CD8-positive, alpha-beta memory T cell (primary cell): ENCODE measurements at places on chromosomes 5 and 9. TPM values are rescaled to one million over a fixed set of nuclear protein-coding genes. Genes with fewer than 3 reads are reported as not detected.

Gene CDC20B
- total RNA-seq, result 0.16 TPM

Gene FOXI1
- total RNA-seq, result not detected

Gene SLC36A2
- total RNA-seq, result not detected

- no peak for DNase-seq
Observed at GRCh38 chr9:127805620-127806019, 2.9 kb downstream of the FPGS start.

- DNase-seq, result no peak
Observed at GRCh38 chr5:112006721-112007120, 249.7 kb upstream of the NREP start.

- DNase-seq, result no peak
Observed at GRCh38 chr9:110712955-110713354, 44.4 kb downstream of the MUSK start.

DNA sequence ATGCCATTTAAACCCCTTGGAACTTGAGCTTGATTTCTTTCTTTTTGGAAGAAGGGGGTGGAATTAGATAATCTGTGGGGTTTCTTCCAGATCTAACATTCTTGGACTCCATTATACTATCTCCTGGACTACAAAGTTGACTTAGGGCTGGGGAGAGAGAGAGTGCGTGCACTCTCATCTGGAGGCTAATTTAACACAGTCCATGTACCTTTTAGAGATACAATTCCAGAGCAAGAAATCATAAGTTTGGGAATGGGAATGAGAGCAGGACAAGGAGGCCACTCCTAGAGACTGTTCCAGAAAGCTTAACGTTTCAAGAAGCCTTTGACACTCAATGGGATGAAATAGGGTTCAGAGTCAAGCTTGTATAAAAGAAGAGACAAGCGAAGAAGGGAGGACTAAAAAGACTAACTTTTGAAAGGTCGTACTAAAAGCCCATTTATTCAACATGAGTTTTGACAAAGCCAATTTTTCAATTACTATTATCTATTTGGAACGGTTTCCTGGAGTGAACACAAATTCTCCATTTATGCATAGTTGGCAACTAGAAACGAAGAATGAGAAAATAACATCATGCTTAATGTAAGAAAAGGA, 83.4 kb downstream of the ACTL7B start:
- no peak for DNase-seq

DNA sequence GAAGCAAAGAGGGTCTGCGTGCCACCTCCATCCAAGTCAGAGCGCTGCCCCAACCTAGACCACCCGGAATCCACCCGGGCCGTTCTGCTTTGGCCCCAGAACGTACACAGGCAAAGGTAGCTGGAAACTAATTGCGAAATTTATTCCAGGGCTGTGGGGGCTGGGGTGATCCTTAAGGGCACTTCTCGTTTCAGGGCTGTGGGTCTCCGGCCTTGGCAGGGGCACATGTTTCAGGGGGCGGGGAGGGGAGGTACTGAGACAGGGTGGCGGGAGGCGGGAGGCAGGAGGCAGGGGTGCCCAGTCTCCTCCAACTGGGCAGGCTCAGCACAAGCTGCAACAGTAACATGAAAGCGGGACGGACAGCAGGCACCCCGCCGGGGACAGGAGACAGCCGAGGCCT, 26.1 kb downstream of the NR5A1 start:
- no peak for DNase-seq

DNA sequence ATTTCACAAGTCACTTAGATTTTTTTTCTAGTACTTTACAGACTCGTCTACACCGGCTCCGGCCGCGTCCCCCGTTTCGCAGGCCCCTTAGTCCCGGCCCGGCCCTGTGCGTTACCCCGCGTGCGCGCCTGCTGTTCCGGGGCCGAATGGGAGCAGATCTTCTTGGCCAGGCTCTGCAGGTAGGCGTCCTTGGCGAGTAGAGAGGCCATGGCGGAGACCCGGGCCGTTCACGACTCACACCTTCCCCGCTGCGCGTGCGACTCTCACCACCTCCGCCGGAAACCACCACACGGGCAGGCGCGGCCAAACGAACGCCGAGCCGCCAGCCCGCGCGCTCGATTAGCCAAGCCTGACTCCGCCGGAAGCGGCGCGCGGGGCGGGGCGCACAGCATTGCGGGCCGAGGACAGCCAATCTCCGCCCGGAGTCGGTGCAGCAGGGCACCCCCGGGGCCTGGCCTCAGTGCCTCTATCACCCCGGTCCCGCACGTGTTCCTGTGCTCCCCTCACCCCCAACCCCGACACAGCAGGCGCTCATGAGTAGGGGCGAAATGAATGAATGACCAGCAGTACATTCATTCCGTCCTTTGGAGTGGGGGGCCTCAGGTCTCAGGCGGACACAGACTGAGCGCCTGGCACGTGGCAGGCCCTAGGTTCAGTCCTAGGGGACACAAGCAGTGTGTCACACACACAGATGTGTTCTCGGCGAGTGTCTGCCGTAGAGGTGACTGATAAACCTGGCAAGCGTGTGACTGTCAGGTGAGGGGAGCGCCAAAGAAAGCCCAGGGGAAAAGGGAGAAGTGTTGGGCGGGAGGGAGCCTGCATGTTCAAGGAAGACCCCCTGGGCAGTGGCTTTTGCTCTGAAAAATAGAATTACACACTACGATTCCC, at the start of gene SURF6:
SURF6 (minus strand) TSS at position 265 of the 888 bp plus-strand sequence; CDS start at position 209, 56 bp downstream.
- peak; percentile 89 for DNase-seq

DNA sequence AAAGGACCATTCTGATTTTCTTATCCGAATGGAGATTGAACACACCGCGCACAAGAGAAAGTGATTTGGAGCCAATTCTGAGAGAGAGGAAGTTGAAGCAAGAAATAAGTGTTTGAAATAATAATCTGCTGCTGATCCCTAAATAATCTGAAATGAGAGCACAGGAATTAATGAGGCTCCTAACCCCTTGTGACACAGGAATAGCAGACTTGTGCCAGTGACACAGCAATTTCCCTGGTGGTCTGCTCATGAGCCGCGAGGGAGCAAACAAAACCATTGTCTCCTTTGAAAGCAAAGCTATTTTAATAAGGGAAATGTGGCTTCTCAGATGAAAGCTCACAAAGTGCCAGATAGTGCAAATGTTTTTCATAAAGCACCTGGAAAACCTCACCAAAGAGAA, 936.1 kb upstream of the WWC1 start:
- no peak for DNase-seq

DNA sequence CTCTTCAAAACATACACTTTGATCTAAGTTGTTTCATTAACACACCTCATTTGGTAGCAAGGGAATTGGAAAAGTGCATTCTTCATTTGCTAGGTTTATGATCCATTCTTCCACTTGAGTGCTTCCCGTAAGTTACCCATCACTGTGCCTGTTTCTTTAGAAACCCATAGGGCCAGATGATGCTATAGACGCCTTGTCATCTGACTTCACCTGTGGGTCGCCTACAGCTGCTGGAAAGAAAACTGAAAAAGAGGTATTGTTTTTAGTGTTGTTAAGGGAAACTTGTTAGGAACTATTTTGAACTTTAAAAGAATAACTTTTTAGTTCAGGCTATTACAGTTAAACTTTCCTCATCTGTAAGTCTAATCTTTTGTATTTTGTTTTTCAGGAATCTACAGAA, 66.6 kb downstream of the ERAP1 start:
- no peak for DNase-seq

DNA sequence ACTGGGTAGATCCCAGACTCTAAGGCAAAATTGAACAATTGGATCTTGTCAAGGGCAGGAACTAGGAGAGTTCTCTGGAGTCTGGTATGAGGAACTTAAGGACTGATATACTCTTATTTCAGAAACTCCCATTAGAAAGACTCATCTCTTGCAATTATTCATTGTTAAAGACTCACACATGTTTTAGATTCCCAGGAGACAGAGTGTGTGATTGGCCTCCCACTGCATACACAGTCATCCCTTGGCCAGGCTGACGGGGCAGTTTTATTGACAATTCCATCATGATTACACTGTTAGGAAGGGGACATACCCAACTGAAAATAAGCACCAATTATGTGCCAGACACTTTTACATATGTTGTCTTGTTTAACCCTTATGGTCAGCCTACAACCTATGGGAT, 347.2 kb downstream of the DMAC1 start:
- no peak for DNase-seq

GRCh38 chr9:20043461-20043860, 254.6 kb upstream of the SLC24A2 start:
- DNase-seq, result no peak

DNA sequence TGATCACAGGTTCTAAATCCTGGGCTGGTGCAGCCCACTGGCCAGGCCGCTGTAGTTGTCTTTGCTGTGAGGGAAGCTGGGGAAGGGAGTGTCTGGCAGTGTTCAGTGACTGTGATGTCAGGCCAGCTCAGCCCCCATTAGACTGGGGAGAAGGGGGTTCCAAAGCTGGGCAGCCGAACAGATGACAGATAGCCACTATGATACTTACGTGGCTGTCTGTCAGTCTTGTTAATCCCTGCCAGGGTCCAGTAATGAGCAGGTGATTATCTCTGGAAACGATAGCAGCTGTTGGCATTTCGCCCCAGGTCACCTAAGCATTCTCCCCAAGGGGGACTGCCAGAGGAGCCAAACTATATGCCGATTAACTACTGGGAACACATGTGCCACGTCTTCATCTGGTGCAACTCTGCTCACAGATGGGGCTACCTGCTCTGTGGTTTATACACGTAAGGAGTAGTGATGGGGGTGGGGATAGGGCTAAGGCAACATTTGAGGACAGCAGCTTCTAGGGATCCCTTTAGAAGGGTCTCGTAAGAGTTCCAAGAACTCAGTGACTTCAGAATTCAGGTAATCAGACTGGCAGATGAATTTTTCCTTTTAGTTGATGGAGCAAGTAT, 396.3 kb downstream of the KDM4C start:
- no peak for DNase-seq

- DNase-seq, result peak; percentile 25
Observed at GRCh38 chr5:139422307-139422893, 16.9 kb downstream of the DNAJC18 start.

GRCh38 chr5:88245241-88245892, 23.3 kb downstream of the TMEM161B start:
- no peak for DNase-seq

DNA sequence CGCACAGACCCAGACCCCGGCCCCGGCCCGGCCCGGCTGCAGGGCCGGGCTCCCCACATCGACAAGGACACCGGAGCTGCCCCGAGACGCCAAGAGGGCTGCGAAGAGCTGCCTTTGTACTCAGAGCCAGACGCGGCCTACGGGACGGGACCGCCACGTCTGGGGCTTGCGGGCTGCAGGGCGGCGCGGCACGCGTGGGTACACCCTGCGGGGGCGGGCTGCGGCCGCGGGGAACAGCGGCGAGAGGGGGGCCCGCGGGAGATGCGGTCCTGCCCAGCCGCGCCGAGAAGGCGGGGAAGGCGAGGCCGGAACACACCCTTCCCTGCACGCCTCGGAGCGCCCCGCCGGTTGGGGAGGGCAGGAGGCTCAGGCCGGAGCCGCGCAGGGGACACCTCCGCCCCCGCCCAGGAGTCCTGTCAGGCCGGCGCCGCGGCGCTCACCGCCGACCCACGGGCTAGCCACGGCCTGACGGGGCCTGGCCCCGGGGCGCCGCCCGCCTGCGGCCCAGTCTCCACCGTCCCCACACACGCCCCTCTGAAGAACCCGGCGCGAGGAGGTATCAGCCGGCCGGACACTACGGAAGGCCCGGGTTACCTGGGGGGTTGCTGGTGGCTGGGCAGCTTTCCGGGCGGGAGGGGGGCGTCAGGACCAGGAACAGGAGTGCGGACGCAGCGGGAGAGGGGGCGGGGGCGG, 478 bp downstream of the RAB14 start:
- DNase-seq, result peak; percentile 74

DNA sequence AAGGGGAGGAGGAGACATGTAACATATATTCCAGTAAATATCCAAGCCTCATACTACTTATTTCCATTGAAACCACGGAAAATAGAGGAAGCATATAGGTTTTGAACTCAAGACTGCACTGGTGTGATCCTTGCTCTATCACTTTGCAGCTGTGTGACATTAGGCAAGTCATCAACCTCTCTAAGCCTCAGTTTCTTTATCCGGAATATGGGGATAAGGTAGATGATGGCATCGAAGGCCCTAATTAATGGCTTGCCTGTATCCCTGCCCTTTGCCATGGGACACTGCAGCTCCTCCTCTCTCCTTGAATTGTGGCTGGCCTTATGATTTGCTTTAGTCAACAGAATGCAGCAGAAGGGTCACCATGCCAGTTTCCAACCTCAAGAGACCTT, 6.9 kb downstream of the SHB start:
- no peak for DNase-seq

DNA sequence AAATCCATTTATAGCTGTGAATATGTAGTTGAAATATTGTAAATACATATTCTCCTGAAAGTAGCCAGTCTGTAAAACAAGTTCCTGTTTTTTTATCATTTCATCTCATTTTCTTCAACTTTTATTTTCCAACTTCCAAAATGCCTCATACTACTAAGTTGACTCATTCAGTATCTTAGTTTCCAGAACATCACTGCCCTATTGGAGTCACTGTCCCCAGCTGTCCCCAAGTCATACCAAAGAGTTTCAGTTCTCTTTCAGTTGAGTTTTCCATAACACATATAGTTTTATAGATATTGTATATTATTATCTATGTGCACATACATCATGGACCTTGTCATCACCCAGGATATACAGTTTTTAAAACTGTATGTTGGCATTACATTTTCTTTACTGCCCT, 261.7 kb downstream of the CDH12 start:
- no peak for DNase-seq

DNA sequence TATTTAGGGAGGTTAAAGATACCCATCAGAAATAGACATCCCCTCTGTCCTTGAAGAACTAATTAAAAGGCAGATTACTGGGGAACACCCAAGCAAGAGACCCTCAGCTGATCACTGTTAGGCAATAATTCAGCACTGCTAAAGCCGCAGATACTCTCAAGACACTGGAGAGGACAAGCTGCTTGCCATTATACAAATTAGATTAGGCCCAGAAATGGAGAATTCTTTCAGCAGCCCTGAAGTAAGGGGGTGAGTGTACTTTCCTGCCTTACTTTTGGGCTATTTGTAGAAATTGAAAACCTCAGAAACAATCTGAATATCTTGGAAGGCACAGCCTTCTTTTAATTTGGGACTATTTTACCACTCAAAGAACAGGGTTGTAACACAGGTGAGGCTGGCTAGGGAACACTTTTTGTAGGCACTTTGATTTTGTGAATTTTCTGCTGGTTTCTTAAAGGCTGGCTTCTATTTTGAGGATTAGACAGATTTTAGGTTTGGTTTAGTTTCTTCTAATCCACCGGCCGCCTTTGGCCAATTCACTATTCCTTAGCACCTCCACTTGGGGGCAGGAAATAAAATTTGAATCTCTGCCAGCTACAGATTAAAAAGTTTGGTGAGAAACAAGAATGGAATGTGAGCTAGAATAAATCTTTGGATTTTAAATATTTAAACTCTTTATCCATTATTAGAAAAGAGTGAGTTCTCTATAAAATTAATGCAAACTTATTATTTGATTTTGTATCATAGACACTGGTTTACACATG, 106.0 kb downstream of the SMARCA2 start:
- no peak for DNase-seq

GRCh38 chr9:136061405-136061804, 33.7 kb downstream of the NACC2 start:
- no peak for DNase-seq

DNA sequence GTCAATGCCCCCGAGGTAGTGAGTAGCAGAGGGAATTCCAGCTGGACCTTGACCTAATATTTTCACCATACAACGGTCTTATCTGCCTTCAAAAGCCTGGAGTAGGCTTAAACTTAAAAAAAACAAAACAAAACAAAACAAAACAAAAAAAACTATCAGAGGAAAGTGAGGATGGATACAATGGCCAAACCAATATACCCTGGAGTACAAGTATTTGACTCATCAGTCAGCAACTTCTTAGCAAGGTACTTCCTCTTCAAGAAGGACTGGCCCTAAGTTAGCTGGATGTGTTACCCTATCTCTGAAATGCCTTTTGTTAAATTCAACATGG, 160.6 kb upstream of the GNA14 start:
- DNase-seq, result no peak

GRCh38 chr9:89278997-89279739, 31.8 kb upstream of the CKS2 start:
- no peak for DNase-seq
